A172 (cell line): ENCODE measurements at places on chromosomes 5 and 9. TPM values are rescaled to one million over a fixed set of nuclear protein-coding genes. Genes with fewer than 3 reads are reported as not detected.

The HAVCR1 gene
- not detected in 2 replicates for total RNA-seq

DNA sequence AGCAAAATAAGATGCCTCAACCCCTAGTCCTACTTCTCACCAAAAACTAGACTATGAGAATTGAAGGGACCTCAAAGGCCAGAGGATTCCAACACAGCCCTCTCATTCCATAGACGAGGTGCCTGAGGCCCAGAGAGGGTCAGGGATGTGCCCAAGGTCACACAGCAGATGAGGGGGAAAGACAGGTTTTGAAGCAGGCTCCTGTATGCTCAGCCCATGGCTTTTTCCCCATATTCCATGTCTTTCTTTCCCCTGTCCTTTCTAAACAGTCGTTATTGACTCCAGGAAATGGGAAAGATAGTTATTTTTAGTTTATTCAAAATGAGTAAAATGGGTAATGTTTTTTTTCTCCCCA is 61.2 kb upstream of the COL15A1 start:
- no peak for DNase-seq

- no peak for DNase-seq
Measured at GRCh38 chr5:75040973-75041372, 11.4 kb downstream of the GCNT4 start.

The CCL27 gene
- total RNA-seq, result 2.2 TPM in 1 of 2 replicates, not detected in the other

DNA sequence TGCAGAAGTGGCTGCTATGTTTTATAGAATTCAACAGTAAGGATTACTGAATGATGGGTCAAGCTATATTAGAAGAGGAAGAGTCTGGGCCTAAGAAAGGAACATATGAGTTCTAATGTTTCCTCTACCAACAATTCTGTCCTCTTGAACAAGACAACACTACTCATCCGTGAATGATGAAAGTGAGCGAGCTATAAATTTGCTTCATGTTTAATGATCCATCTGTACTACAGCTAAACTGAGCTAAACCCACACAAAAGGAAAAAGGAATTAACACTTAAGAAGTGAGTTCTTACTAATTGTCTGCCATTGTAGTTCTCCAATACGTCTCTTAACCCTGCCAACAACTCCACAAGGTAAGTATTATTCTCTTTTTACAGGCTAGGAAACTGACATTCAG is 204.4 kb downstream of the GLIS3 start:
- DNase-seq, result no peak

GRCh38 chr5:125457617-125458016 is 711.2 kb upstream of the ZNF608 start:
- DNase-seq, result no peak

GRCh38 chr9:3035579-3036332 is 191.9 kb upstream of the PUM3 start:
- DNase-seq, result no peak

DNA sequence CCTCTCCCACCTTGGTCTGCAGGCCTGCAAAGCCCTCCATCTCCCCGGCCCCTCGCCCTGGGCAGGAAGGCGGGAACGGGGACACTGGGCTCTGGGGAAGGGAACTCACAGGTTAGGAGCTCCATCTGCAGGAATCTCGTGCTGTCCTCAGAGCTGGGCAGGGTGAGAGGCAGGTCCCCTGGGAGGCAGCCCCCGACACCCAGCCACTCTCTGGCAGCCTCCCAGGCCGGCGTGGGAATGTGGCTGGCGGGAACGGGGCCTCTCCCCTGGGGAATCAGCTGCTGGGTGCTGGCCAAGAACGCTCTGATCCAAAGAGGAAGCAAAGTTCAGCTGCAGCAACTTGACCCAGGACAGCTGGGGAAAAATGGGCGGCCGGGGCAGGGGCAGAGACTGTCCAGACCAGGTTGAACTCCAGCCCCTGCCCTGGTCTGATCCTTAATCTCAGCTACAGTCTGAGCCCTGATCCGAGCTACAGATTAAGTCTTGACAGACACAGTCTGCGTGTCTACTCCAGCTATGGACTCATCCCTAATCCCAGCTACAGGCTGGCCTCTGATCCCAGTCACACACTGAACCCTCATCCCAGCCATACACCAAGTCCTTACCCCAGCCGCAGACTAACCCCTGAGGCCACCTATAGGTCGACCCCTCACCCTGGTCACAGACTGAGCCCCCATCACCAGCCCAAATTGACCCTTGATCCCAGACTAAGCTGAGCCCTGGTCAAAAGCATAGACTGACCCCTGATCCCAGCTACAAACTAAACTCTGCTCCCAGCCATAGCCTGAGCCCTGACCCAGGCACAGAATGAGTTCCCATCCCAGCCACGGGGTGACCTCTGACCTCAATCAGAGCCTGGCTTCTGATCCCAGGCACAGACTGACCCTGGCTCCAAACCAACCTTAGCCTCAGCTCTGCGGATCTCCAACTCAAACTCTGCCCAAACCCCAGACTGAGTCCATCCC is 37.3 kb upstream of the EGFL7 start:
- DNase-seq, result peak; percentile 76

- DNase-seq, result no peak
Measured at GRCh38 chr5:14597080-14597479, 15.5 kb downstream of the OTULINL start.
